Ovary (tissue), 10 donors: ENCODE measurements at places on chromosomes 4 and X.

DNA sequence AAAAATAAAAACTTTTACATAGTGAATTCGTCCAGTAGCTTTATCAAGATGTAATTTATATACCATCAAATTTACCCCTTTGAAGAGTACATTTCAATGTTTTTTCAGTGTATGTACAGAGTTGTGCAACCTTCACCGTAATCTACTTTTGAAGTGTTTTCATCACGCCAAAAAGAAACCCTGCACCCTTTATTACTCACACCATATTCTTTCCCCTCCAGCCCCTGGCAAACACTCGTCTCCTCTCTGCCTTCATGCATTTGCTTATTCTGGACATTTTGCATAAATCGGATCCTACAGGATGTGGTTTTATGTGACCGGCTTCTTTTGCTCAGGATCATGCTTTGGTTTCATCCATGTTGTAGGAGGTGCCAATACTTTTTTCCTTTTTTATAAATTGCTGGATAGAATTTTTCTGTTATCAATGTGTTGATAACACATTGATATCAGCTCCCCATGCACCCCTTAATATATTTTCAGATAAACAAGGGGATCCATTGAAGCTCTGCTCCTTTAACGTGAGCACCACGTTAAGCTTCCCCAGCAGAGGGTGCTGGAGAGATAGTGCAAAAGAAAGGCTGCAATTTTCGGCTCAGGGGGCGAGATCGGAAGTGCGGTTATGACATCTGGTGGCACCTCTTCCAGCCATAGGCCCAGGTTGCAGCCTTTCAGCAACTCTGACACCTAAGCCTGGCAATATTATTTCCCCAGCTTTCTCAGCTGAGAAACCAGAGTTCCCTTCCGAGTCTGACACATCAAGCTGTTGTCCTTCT is 100.1 kb upstream of the VCX3B start:
- no peak for DNase-seq

DNA sequence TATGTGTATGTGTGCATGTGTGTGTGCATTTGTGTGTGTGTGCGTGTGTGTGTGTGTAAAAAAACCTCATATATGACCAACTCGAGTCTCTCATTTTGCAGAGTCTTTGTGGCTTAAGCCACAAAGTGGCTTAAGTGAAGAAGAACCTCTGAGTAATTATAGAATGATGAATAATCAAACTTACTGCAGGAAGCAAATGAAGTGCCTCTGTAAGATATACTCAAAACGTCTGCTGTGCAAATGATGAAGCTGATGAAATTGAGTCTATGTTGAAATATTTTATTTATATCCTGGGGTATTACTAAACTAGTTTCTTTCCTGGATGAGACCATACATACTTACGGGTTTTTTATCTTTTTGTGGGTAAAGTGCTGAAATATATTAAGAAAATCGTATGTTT is 1198.7 kb downstream of the PCDH7 start:
- DNase-seq: no peak

- DNase-seq: no peak
Observed at GRCh38 chrX:137062915-137063617, 29.3 kb upstream of the GPR101 start.

DNA sequence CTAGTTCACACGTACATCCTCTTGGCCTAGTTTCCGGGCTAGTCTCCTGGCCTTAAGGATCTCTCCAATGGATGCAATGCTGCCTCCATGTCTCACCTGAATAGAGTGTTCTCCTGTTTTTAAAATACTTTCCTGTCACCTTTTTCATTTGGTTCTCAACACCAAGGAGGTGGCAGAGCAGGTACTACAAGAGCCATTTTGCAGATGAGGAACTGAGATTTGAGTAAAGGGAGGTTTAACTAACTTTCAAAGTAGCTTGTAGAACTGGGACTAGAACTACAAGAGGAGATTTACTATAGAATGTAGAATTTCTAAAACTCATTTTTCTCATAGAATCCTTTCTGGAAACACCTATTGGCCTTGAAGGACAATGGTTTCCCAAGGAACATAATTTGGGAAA is 97.6 kb upstream of the AP1S2 start:
- DNase-seq: no peak

DNA sequence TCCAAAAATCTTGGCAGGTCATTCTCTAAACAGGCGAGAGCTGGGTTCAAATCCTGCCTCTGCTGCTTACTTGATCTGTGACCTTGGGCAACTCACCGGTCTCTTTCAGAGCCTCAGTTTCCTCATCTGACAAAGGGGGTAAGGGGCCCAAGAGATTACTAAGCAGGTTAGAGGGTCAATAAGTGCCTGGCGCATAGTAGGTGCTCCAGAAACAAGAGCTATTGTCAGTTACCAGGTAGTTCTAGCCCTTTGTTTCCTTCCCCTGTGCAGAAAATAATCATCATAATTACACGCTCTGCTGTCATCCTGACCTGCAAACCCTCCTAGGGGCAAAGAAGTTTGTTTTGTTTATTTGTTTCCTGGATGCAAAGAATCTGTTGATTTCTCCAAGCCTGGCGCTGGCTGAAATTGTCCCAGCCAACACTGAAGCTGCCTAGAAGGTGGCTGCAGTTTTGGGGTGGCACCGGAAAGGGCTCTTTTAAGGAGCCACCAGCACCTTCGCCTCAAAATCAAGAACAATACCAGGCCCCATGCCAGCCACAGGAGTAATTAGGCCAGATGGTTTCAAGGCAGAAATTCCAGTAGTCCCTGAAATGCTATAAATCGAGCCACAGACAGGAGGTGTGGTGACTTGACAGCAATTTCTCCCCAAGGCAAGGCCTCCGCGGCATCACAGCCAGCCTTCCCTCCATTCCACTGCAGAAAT is 10.2 kb upstream of the KIAA0232 start:
- DNase-seq: no peak

- DNase-seq: no peak
Observed at GRCh38 chr4:126799971-126800574, 832.7 kb upstream of the INTU start.

- DNase-seq: no peak
Observed at GRCh38 chrX:70636218-70636617, 191.6 kb downstream of the DLG3 start.

GRCh38 chr4:146957237-146957636 is 11.6 kb upstream of the TTC29 start:
- DNase-seq: no peak

DNA sequence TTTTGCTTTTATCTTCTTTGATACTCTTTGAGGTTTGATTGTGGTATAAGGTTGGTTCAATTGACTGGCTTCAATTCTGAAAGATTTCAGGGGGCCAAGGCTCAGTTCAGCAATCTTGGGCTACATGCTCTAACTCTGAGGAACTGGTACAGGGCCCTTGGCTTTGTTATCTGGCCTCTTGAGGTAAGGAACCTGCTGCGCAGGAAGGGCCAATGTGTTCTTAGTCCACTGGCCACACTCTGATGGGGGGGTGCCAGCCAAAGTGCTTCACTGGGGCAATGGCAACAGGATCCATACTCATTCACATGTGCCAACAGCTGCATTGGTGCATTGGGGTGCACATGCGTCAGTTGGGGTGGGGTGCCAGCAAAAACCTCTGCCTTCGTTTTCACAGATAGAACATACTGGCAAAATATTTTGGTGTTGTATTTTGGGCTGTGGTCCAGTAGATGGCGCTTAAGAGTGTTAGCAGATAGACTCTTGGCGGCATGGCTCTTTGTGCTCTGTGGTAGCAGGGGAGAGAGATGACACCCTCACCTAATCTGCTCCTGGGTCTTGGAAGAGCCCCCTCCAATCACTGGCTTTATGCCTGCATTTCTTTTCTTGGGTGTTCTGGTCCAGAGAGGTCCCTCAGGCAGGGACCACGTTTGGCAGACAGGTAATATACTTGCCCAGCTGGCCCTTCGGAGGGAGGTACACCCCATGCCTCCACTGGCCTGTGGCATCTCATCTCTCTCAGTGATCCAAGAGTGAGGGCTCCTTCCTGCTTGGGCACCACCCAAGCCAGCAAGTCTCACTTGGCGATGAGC is 42.9 kb downstream of the NDST3 start:
- DNase-seq: no peak

- no peak for DNase-seq
Observed at GRCh38 chr4:140330311-140330900, 43.0 kb upstream of the SCOC start.

DNA sequence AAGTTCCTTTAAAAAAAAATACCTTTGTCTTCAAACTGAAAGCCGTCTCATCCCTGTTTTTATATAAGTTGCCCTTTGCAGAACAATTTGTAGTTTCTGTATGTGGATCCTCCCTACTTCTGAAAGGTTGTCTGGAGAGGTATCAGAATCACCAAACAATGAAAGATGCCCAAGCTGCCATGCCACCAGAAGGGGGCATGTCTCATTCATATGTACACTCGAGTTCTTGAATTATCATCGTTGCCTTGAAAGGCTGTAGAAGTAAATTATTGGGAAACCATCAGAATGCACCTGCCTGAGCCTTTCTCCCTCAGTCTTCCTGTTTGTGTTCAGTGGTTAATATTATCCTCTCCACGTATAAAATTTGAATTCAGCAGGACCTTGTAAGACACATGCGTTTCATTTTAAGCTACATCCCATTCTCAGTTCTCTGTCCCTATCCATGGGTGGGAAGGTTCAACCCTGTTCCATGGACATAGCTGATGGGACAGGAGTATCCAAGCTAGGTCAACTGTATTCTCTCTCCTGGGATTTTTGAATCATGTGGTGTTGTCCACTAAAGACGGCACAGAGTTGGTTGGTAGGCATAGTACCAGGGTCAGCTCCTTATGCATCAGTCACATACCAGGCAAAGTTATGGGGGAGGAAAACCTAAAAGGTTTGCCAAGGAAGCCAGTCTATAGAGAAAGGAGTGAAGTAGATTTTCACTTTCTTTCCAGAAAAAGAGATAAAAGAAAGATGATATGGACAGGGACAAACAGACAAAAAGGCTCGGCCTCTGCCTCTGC is 24.0 kb downstream of the GALNT7 start:
- no peak for DNase-seq

- DNase-seq: no peak
Observed at GRCh38 chr4:188408244-188409030, 269.2 kb downstream of the TRIML1 start.

DNA sequence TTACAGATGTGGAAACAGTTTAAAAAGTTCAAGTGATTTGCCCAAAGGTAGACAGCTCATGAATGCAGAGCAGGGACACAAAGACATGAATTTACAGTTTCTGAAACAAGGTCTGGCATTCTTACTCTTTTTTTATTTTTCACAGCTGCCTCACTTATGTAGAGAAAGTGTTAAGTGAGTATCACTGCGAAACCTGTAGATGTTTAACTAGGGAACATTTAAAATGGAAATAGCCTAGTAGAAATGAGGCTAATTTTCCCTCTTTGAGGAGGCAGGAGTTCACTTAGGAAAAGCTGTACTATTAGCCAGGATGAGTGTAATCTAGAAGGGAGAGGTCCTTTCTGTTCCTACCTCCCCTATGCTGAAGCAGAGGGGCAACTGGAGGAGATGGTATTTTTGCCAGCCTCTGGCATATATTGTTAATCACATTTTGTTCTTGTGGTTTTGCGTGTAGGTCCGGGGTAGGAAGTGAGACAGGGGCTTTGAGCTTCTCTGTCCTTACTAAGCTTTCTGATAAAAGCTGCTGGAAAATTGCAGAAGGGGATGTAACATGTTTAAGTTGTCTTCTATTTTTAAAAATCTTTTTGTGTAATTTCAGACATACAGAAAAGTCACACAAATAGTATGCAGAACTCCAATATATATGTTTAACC is 492.8 kb upstream of the NR3C2 start:
- no peak for DNase-seq

DNA sequence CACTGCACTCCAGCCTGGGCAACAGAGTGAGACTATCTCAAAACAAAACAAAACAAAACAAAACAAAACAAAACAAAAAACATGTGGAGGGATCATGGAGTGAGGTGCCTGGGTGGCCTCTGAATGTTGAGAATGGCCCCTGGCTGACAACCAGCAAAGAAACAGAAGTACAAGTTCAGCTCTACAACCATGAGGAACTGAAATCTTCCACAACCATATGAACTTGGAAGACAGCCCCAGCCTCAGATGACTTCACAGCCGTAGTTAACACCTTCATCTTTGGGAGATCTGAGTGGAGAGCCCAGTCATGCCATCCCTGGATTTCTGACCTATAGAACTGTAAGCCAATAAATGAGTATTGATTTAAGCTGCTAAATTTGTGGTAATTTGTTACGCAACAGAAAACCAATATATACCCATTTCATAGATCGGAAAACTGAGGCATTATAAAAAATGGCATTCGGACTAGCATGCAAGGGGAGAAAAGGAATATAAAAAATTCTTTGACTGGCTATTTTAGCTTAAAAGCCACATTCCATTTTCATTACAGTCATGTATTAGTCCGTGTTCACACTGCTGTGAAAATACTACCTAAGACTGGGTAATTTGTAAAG is 138.7 kb upstream of the RAPGEF2 start:
- no peak for DNase-seq

DNA sequence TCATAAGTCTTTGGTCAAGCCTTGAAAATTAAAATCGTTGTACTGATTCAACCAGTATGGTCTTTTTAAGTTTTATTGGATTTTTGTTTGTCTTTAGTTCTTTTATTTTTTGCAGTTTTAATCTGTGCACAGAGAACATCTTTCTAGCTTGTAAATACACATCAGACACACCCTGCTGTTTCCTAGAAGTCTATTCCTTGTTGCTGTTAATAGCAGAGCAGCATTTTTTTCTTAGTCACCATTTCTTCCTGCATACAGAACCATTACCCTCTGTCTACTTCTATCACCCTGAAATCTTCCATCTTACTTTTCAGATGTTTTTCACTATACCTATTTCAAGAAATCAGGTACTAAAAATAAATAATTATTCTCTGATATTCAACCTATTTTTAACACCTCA is 375.4 kb downstream of the GRID2 start:
- DNase-seq: no peak

- DNase-seq: no peak
Observed at GRCh38 chrX:130628516-130628915, 226.7 kb downstream of the RBMX2 start.

DNA sequence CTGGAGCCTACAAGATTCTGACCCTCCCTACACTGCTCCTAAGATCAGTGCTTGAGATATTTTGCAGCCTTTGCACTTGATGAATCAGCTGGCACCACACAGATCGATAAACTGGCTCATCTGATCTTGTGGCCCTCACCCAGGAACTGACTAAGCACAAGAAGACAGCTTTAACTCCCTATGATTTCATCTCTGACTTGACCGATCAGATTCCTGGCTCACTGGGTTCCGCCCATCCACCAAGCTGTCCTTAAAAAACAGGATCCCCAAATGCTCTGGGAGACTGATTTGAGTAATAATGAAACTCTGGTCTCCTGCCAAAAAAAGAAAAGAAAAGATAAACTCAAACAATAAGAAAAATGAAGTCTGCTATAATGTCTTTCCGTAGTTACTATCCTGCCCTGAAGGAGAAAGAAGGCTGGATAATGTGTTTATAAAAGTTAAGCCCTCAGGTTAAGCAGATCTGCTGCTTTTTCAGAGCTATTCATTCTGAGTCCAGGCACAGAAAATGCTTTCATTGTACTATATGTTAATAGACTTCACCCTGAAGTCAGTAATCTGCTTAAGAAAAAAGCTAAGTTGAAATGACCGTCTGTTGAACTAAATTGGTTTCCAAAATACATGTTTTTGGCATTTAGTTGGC is 795.2 kb downstream of the TRIML1 start:
- no peak for DNase-seq
